ENCODE measurements at places on chromosomes 5 and 9. TPM values are rescaled to one million over a fixed set of nuclear protein-coding genes. Genes with fewer than 3 reads are reported as not detected.
A peak's percentile ranks its signal among the peaks of the same experiment; 100 is the strongest.

Gene DNAH5
- 2.4 TPM for polyA plus RNA-seq

DNA sequence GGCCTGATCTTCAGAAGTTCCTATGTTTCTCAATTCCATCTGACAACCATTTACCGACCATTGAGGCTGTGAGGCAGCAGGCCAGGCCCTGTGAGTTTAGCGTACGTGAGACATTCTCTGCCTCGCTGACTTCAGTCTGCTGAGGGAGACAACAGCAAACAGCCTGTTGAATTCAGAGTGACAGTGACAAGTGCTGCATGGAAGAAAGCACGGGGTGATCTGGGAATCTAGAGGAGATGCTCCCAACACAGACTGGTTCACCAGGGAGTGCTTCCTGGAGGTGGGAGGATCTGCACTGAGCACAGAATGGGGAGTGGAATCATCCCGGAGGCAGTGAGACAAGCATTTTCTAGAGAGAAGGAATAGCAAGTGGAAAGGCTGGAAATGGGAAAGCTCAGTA lies 10.0 kb upstream of the DDX41 start:
- DNase-seq, result no peak

DNA sequence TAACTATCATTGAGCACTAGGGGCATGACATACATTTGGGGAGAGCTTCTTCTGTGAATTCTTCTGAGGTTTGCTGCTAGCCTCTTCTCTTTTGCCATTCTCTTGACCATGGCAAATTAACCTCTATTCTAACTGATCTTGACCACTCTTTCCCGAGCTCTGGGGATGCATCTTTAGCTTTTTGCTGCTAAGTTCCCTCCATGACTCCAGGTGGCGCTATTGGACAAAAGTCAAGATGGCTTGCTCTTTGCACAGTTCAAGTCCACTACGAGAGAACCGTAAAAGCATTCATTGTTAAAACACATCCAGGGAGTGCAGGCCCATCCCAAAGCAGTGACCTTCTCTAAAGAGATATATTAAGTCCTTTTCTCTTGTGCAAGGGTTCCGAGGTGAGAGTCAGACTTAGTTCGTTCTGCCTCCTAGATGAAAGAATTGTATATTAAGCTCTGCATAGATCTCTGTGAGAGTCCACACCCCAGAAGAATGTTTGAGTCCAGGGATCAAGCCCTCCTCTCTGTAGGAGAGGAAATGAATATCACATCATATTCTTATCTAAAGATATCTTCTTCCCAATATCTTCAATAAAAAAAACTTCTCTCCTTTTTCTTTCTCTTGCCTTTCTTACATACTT lies 1152.9 kb upstream of the CDH6 start:
- peak; percentile 24 for DNase-seq

- no peak for DNase-seq
These were observed 51.2 kb upstream of the SPRY4 start for GRCh38 chr5:142375944-142376411.

- no peak for DNase-seq
These were observed 480.5 kb downstream of the EBF1 start for GRCh38 chr5:158619083-158619788.

DNA sequence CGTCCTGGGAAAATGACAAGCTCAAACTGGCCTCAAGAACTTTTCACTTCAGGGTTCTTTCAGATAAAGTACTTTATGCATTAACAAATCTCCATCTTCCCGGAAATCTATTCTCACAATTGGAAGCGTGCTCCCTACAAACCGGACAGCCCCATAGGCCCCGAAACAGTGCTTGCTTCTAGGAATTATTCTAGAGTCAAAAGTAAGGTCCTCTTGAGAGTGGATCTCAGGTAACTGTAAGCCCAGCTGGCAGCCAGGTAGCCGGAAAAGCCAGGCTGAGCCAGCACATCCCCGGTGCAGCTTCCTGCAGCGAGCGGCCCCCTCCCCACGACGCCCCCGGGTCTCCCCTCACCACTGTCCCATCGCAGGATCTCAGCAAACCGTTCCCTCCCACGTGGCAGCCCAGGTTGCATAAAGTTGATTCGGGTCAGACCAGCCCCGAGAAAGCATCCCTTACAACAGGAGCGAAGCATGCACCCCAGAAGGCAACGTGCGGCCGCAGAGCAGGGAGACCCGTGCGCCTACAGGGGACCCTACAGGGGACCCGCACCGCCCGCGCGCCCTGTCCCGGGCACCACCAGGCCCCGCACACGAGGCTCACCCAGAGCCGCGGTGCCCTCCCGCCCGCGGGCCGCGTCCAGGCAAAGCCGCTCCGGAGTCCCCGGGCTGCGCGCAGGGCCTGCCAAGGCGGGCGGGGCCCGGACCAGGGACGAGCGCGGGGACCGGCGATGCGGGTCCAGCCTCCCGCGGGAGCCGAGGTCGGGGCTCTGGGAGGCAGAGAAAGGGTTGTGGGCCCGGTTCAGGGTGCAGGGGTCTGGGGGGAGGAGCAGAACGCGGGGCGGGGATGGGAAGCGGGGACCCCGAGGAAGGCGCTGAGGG lies 920 bp downstream of the LPCAT1 start:
- DNase-seq, result no peak

Data from left renal pelvis (tissue), 4 donors.